ENCODE measurements at places on chromosomes 2 and 18.

DNA sequence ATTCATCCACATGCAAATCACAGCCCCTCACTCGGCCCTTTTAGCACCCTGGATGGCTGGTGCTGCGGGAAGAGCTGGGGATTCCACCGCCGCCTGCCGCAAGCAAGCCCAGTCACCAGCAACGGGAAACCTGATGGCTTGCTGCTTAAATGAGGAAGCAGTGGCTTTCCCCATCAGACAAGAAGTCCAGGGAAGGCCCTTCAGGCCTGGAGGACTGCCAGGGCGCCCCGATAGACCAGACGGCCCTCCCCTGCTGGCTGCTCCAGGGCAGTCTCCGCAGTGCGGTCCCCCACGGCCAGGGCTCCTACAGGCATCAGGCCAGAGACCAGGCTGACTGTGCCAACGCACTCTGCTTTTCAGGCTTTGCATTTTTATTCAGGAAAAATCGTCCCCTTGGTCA lies 439.1 kb downstream of the EIPR1 start:
- ATAC-seq, result no peak

- no peak for ATAC-seq
Observed at GRCh38 chr2:111643759-111644158, 240.2 kb downstream of the ANAPC1 start.

- no peak for ATAC-seq
Observed at GRCh38 chr18:9669016-9669415, 39.1 kb upstream of the RAB31 start.

GRCh38 chr2:182980115-182980514 lies 58.1 kb downstream of the NCKAP1 start:
- ATAC-seq, result no peak

DNA sequence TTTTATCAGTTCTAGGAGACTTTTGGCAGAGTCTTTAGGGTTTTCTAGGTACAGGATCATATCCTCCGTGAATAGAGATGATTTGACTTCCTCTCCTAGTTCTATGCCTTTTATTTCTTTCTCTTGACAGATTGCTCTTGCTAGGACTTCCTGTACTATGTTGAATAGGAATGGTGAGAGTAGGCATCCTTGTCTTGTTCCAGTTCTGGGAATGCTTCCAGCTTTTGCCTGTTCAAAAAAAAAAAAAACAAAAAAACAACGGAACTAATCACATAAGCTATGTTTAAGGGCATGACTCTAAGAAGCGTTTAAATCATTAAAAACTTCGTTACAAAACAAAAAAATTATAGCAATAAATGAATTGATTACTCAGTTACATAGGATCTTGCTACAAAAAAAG lies 145.7 kb downstream of the NUP35 start:
- ATAC-seq, result no peak

DNA sequence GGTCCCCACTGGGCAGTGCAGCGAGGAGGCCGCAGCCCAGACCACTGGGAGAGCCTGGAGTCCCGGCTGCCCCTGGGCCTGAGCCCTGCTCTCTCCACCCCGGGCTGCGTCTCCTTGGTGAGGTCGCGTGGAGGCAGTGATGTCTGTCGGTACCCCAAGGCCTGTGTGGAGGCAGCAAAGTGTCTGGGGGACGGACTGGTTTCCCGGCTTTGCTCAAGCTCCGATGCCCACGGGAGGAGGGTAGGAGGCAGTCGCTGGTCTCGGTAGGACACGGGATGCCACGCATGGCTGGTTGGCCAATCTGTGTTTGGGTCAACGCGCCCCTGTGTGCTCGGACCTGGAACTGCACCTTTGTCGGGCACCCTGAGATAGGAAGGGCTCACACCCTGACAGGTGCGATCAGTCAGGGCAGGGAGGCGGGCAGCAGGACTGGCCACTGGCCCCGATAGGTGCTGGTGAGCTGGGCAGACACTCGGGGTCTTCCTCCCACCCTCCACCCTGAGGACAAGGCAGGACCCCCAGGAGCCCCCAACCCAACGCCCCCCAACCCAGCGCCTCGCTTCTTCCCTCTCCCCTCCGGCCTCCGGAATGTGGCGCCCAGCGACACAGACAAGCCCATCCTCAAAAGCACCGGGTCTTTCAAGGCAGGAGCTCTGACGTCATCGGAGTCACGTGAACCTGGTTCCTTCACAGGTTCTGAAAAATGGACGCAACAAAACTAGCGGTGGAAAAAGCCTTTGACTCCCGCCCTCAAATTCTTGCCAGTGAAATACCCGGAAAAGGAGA lies 288.6 kb downstream of the NDUFA10 start:
- ATAC-seq, result no peak

DNA sequence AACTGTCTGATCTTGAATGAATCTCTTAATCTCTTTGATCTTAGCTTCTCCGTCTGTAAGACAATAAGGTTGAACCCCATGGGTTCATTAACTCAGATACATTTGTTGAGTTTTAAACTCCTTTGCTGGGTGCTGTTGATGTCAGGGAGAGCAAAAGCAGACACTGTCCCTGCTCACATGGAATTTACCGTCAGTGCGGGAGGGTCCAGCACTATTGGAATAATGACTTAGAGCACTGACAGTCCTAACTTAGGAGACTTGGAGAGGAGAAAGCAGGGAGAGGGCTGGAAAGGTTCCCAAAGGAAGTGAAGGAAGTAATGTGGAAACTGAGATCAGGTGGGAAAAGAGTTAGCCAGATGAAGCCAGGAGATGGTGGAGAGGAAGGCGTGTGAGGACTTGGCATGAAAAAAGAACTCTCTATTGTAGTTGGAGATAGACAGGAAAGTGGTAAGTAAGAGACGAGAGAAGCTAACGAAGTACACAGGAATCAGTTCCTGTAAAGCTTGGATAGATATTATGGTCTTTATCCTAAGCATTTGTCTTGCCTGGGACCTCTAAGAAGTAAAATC lies 141.4 kb upstream of the SERTAD2 start:
- ATAC-seq, result no peak

DNA sequence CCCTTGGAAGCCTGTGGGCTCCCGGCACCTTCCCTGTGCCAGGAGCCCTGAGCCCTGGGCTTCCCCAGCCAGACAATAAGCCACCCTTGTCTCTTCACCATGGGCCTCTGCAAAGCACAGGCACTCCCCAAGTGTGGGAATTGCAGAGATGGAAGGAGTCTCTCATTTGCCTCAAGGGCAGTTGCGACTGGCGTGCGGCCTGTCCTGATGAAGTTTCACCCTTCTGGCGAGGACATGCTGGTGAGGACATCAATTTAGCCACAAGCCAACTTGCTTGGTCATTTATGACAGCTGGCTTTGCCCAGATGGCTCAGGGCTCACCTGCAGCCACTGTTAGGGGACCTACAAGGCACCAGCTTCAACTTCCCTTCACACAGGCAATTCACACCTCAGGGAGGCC lies 180.2 kb downstream of the ANAPC1 start:
- ATAC-seq, result no peak

- ATAC-seq, result no peak
Observed at GRCh38 chr2:20533993-20534622, 87.2 kb downstream of the RHOB start.

DNA sequence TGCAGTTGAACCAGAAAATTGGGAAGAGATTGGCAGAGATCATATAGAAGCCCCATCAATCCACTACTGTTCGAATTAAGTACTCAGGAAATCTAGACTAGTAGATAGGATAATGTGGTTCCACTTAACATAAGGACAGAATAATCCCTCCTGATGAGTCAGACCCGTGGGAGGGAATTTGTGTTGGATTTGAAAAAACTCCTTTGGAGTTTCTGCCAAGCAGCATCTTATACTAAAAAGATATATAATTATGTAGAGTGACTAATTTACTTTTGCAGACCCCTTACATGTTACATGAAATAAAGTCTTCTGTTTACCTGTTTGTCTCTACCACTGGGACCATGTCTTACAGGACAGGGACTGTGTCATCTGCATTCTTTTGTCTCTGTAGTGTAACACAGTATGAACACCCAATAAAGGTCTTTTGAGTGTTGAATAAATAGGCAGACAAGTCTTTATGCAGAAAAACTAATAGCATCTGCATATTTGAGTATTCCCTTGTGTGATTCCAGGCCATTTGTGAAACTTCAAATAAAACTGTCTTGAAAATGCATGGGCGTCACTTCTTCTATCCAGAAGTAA lies 122.6 kb upstream of the DNAJC10 start:
- ATAC-seq, result no peak

- ATAC-seq, result no peak
Observed at GRCh38 chr2:9332136-9332852, 91.0 kb downstream of the ITGB1BP1 start.

- ATAC-seq, result no peak
Observed at GRCh38 chr18:76977684-76978232, 154.8 kb downstream of the MBP start.

DNA sequence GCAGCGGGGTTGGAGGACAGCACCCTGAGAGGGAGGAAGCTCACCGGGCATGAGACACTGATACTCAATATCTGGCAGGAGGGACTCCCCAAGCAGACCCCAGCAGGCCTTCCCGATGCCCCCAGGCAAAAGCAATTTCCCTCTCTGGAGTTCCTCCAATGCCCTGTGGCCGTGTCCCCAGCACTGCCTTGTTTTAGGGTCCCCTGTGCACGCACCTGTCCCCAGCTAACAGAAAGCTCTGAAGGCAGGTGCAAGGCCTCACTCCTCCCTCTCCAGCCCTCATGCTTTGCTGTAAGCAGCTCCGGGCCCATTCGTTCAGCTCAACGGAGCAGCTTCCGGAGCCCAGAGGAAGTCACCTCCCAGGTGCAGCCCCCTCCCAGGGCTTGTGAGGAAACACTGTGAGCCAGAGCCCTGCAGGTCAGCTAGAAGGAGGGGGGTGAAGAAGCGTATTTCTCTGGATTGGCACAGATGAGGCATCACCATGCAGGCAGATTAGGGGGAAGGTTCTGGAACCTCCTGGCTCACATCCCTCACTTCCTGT lies 50.3 kb upstream of the ID2 start:
- no peak for ATAC-seq

- ATAC-seq, result no peak
Observed at GRCh38 chr2:174965992-174966744, 39.0 kb downstream of the CHN1 start.

DNA sequence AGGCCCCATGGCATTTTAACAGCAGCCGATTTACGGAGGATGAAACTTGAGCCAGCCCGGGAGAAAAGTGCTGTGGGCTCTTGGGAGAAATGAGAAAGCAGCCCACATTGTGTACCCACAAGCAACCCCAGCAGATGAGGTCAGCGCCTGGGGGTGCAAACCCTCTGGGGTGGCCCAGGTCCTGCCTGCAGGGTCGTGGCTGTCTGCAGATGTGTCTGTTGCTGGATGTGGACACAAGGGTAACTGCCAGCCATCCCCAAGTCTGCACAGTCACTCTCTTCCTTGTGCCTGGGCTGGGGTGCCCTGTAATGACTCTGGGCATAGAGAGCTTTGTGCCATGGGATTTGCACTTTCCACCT lies 170.8 kb downstream of the PRKCE start:
- no peak for ATAC-seq

GRCh38 chr2:2254206-2254605 lies 76.9 kb downstream of the MYT1L start:
- ATAC-seq, result no peak

GRCh38 chr2:104504331-104505073 lies 349.4 kb upstream of the POU3F3 start:
- no peak for ATAC-seq

- no peak for ATAC-seq
Observed at GRCh38 chr2:54763636-54764291, 40.3 kb downstream of the EML6 start.

DNA sequence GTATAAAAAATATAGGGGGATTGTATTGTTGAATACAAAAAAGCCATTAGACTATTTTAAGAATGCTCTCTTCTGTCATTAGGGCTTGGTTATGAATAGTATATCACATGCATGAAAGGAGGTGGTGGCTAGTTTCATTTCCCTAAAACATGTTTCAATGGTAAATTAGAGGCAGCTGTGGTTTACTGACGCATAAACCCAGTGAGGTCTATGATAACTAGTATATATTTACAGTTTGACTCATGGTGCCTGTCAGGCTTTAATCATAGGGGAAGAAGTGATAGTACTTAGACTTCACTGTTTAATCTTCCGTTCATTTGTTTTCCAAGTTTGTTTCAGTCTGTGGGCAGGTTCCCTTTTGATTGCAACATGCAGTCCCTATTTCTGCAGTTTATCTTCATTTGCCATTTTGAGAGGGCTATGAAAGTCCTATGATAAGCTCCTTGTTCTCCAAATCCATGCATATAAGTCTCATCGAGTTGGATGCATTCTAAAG lies 55.1 kb upstream of the MAP4K3 start:
- ATAC-seq, result peak; percentile 98

DNA sequence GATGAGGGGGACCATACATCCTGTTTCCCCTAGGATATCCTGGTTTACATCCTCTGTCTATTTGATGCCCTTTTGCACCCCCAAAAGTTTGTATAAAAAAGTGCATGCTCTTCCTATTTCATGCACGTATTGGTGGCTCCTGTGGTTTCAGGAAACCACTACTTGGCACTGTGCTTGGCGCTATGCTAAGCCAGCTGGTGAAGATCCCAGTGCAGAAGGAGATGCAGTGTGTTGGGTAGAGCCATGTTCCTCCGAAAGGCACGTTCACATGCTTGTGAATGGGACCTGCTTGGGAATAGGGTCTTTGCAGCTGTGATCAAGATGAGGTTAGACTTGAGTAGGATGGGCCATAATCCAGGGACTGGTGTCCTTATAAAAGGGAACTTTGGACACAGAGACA lies 419.7 kb downstream of the GALR1 start:
- ATAC-seq, result no peak

- ATAC-seq, result no peak
Observed at GRCh38 chr2:101415220-101415619, 27.9 kb upstream of the CREG2 start.

GRCh38 chr2:84850471-84850870 lies 30.4 kb downstream of the TRABD2A start:
- no peak for ATAC-seq

GRCh38 chr2:171702781-171703556 lies 15.7 kb downstream of the DYNC1I2 start:
- no peak for ATAC-seq

DNA sequence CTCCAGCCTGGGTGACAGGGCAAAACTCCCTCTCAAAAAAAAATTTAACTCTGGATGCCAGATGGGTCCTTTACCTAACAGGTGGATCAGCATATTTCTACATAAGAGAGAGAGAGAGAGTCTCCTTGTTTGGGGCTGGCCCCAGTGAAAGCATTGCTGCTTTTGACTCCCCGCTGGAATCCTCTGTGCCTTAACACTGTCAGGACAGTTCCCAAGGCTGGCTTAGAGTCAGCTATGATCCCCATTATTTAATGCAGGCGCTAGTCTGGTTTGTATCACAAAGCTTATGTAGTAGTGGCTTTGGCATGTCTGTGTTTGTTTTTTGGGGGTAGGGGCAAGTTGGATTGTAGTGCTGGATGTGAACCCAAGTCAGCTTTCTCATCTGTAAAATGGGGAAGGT lies 9.4 kb downstream of the INPP4A start:
- no peak for ATAC-seq

GRCh38 chr2:11416186-11416585 lies 49.8 kb downstream of the E2F6 start:
- ATAC-seq, result no peak

Data from stimulated activated memory B cell treated with anti-CD40 and anti-IgM and Interleukin-4, amounts not matched to agents 10 μg/mL and 1 μg/mL and 100 μg/mL, for 72 hours (primary cell).